ENCODE measurements at places on chromosomes 7 and 10.

GRCh38 chr10:90871279-90871765, 452 bp upstream of the RPP30 start:
- DNase-seq = peak; percentile 74

- DNase-seq = no peak
Measured at GRCh38 chr10:102465466-102465865, 14.1 kb upstream of the C10orf95 start.

DNA sequence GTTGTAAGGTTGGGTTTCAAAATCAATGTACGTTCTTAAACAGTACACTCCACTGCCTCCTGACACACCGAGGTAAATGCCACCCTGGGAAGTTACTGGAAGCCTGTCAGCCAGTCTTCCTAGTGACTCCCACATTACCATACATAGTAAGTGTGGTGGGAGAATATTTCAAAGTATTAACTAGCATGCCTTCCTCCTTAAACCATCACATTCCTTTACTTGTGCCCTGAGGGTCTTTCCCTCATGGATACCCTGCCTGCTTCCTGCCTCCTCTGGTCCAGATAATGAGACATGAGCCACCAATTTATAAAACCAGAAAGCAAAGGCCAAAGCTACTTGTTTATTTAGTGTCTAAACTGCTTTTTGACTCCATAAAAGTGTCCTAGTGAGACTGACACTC, 23.3 kb upstream of the SORCS3 start:
- DNase-seq = no peak

DNA sequence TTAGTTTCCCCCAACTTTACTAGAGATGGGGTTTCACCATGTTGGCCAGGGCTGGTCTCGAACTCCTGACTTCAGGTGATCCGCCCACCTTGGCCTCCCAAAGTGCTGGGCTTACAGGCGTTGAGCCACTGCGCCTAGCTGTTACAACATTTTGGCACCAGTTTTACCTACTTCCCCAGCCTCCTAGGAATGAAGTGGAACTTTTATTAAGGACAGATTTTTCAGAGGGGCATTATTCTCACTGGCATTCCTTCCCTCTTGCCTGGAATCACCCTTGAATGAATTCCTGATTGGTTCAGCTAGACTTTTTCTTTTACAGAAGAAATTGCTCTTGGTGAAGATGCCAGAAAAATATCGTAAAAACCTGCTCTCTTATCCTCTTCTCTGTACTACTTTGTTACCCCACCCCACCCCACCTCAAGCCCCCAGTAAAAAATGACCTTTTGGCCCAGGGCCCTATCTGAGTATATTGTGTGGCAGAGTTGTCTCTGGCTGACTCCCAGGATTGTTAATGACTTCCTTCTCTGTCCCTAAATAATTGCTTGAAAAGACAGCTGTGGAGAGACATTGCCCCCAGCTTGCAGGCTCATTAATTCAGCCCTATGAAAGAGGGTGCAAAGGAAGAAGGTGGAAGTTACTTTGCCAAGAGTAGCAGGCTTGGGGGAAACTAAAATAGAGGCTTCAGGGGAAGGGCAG, 189.6 kb downstream of the AUTS2 start:
- no peak for DNase-seq

- no peak for DNase-seq
Measured at GRCh38 chr7:131026297-131027000, 292.4 kb upstream of the KLF14 start.

DNA sequence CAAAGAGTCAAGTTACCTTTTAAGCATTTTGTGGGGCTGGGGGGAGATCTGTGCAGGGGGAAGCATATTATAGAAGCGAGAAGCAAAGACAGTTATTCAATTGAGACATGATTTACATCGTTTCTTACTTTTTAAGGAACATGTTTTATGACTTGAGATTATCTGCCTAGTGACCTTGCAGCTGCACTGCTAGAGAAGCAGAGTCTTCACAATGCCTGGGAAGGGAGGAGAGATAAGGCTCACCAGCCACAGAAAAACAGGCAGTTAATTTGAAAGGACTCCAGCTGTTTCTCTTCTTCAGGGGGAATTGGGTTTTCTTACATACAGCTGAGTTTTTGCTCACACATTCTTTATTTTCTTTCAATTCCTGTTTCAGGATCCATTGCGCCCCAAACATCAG, 31.0 kb downstream of the PHYH start:
- no peak for DNase-seq

DNA sequence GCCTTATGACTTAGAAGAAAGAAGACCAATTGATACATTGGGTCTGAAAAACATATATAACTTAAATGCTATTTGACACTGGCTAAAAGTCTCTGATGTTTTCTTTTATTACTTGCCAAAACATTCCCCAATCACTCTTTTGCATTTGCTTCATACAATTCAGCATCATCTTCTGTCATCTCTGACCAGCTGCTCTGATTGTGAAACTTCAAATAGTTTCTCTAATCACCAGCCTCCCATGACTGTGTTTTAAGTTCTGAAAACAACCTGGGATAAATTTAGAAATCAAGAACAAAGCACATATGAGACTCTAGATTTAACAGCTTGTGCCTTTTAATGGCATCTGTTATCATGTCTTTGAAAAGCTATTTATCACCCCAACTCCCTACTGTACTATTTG, 208.4 kb upstream of the KCND2 start:
- no peak for DNase-seq

GRCh38 chr7:122309421-122309820, 4.9 kb upstream of the FEZF1 start:
- DNase-seq = no peak

GRCh38 chr10:48614481-48615390, 9.9 kb upstream of the ARHGAP22 start:
- no peak for DNase-seq

- peak; percentile 58 for DNase-seq
Measured at GRCh38 chr10:27783660-27784059, 38.0 kb upstream of the MKX start.

DNA sequence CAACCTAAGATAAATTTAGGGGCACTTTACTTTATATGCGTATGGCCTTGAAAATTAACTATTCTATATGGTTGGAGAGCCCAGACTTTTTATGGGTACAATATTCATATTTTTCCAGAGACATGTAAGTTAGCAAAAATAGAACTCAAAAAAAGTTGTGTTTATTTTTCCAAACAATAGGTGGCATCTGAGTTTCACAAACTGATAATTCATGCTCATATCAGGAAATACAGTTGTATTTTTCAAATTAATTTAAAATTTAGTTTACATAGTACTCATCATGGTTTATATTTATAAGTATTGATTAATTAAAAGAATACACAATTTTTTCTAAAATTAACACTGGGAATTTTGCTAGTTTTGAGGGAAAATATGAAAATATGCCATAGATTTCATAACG, 34.6 kb downstream of the ANKRD7 start:
- DNase-seq = no peak

- no peak for DNase-seq
Measured at GRCh38 chr10:44640429-44640828, 255.5 kb upstream of the CXCL12 start.

DNA sequence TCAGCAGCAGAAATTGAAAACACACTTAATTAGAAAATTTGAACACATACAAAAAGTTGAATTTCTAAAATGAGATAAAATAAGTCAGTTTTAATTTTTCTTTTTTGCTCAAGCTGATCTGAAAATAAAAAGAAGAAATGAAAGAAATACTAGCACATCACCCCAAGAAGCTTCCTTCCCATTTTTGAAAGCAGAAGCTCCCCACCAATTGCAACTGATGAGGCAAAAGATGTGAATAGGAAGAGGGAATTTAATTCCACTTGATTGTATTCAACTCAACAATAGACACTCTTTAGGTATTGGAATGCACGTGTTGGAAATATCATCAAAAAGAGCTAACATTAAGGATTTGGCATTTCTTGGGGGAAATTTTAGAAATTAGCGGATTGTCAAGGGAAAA, 175.8 kb downstream of the TRIL start:
- no peak for DNase-seq

DNA sequence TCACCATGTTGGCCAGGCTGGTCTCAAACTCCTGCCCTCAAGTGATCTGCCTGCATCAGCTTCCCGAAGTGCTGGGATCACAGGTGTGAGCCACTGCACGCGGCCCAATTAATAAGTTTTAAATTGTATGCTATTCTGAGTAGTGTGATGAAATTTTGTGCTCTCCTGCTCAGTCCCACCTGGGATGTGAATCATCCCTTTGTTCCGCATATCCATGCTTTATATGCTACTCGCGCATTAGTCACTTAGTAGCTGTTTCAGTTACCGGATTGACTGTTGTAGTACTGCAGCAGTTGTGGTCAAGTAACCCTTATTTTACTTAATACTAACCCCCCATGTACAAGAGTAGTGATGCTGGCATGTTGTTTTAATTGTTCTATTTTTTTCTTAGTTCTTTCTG, 47.3 kb upstream of the OIT3 start:
- DNase-seq = no peak

- DNase-seq = no peak
Measured at GRCh38 chr10:61606959-61607907, 55.5 kb upstream of the CABCOCO1 start.

GRCh38 chr7:96685755-96686154, 23.9 kb downstream of the SEM1 start:
- no peak for DNase-seq

GRCh38 chr7:28041508-28042314, 138.9 kb downstream of the JAZF1 start:
- DNase-seq = no peak

DNA sequence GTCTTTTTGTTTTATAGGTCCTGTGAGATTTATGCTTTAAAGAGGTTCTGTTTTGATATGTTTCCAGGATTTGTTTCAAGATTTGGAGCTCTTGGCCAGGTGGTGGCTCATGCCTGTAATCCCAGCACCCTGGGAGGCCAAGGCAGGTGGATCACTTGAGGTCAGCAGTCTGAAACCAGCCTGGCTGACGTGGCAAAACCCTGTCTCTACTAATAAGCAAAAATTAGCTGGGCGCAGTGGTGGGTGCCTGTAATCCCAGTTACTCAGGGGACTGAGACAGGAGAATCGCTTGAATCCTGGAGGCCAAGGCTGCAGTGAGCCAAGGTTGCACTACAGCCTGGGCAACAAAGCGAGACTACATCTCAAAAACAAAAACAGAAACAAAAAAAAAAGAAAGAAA, 8.3 kb upstream of the HYAL4 start:
- DNase-seq = no peak

GRCh38 chr10:75712242-75712880, 280.9 kb downstream of the LRMDA start:
- no peak for DNase-seq

DNA sequence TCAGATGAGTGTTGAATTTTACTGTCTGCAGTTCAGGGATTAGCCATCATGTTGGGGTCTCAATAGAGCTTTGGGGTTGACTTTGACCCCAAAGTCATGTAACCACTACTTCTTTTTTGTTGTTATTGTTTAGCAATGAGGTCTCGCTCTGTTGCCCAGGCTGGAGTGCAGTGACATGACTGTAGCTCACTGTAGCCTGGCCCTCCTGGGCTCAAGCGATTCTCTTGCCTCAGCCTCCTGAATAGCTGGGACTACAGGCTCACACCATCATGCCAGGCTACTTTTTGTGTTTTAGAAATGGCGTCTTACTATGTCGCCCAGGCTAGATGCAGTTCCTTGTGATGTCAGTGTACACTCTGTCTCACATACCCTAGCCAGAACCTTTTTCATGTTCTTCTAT, 598.4 kb downstream of the LRMDA start:
- DNase-seq = no peak

DNA sequence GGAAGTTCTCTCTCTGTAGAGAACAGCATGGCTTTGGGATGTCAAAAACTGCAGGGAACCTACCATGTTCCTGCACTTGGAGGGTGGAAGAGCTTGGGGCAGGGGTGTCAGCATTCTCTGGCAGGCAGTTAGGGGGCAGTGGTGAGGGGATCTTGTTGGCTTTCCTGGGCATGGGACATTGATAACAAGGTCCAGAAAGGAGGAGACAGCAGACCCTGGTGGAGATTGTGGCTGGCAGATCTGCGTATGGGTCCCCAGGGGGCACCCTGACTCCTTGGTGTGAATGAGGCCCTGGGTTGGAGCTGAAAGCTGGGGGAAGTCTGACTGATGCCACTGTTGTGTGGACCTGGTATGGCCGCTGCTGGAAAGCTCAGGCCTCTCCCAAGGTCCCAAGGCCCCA, 22.9 kb upstream of the CAMK2B start:
- no peak for DNase-seq

DNA sequence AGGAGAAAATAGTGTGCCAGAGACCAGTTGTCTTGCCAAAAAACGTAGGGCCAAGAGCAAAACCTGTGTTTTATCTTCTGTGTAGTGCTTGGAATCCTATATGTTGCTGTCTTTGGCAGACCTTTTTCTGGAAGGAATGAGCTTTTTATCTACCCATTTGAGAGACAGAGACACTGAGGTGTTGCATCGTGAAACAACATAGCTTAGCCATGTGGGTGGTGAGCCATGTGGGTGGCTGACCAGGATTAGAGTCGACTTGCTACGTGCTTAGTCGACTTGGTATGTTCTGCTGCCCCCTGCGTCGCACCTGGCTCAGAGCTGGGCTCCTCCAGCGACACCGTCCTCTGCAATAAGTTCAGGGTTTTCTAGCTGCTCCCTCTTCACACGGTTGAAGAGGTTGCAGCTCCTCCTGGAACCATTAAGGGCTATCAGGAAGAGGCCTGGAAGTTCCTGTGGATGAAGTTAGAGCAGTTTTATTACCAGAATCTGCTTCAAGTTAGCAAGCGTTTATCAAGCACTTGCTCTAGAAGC, 175.8 kb downstream of the SH2D4B start:
- DNase-seq = no peak

DNA sequence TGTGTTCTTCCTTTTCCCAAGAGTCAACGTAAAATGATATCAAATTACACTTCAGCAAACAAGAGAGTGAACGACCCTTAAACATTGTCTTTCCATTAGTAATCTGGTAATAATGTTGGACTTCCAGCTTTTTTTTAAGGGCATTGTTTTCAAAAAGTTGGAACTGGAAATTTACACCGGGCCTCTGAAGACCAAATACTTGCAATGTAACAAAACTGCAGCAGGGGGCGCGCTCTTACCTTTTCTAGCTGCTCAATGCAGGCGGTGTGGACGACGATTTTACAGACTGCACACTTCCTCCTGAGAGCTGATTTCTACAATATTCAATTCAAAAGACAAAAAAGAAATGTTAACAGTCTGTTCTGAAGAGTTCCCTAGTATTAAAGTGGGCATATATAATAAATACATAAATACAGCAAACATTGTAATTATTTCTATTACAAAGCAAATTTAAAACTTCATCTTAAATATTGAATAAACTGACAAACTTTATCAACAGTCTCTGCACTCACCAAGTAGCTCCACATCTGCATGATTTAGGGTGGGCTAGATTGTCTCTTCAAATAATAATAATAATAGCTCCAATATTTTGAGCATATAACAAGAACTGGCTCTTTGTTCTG, 190.4 kb downstream of the DGKI start:
- DNase-seq = peak; percentile 82

DNA sequence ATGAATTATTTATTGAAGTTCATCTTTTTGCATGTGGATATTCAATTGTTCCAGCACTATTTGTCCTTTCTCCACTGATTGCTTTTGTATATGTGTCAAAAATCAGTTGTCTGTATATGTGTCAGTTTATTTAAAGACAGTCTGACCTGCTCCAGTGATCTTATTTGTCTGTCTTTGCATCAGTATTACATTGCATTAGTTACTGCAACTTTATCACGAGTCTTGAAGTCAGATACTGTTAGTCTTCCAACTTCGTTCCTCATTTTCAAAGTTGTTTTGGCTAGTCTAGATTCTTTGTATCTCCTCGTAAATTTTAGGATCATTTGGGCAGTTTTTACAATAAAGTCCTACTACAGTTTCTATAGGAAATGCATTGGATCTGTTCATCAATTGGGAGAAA, 166.4 kb downstream of the CELF2 start:
- no peak for DNase-seq

GRCh38 chr10:102941401-102941800, 23.3 kb downstream of the CNNM2 start:
- no peak for DNase-seq

All from ecto neural progenitor cell (in vitro differentiated cells).